ENCODE measurements at places on chromosomes 1 and 21. TPM values are rescaled to one million over a fixed set of nuclear protein-coding genes. Genes with fewer than 3 reads are reported as not detected.

CFAP141 gene
- polyA plus RNA-seq = not detected

SERTAD4 gene
- 4.1 TPM for polyA plus RNA-seq

RHD gene
- polyA plus RNA-seq = 0.57 TPM

GREM2 gene
- polyA plus RNA-seq = 4.5 TPM

DNA sequence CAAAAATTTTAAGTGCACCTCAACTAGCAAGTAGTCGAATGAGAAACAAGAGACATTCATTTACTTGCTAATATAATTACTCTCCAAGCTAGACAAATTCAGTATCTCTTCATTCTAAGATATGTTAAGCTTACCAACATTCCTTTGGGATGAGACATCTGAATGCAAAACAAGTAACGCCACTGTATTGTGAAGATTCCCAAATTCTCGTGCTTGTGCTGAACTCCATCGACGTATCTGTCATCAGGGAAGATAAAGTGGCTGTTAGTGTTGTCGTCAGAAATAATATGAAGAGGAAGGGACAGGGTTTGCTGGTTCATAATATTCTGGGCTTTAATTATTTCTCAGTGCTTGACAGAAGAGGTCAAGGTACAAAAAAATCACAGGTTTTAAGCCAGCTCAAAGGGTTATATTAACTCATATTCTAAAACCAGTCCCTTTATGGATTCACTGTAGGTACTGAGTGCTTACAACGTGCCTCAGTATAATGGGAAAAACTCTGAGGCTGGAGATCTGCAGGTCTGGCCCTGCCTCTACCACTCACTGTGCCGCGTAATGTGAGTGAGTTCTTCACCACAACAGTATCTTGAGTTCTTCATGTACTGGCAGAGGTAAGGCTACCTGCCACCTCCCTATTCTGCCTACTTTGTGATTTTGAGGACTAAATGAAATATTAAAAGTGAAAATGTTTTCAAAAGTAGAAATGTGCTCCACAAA, 42.0 kb downstream of the PCSK9 start:
- DNase-seq = no peak
